ENCODE measurements at places on chromosomes 1 and 21.

DNA sequence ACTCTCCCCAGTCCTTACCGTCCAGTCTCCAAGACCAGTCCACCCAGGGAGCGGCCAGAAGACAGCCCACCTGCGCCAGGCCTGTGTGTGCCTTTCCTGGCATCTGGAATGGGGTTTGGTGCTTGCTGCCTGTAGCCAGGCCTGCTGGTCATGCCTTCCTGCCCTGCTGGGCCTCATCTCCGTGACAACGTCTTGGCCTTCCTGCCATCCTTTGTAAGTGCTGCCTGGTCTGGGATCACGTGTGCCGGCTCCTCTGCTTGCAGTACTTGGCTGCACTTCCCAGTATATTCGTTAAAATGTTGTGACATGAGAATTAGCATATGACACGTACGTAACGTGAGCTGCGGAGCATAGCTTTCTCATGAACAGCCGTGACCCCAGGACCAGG is 145.3 kb upstream of the COL6A1 start:
- DNase-seq, result no peak

GRCh38 chr1:235887676-235888075 is 21.0 kb upstream of the LYST start:
- DNase-seq, result no peak

- DNase-seq, result no peak
Observed at GRCh38 chr1:219352961-219353651, 179.4 kb downstream of the LYPLAL1 start.

GRCh38 chr21:44748621-44749020 is 37.2 kb upstream of the TSPEAR start:
- no peak for DNase-seq

DNA sequence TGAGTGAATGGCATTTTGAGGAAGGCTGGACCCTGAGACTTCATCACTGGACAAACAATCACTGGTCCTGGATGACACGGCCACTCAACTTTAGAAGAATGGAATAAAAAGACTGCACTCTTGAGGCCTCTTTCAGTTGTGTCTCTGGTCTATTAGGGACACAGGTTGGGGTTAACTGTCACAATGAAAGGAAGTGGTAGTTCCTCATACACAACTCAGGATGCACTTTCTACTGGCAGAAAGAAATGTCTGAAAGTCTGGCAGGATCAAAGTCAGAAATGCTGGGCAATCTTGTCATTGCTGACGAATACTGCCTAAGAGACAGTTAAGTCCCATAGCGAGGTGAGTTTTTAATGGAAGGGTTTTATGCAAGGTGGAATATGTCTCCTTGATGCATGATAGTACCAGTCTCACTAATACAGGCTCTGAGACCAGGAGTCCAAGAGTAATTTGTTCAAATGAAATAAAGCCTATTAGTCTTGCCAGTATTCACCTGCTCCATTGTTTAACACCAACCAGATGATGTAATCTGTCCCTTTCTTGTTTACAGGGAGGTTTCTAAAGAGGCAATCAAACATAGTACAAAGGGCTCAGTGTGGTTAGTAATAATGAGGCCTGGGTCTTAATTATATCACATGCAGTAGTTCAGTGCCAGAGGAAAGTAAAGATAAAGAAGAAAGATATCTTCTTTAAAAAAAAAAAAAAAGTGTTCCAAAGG is 11.2 kb upstream of the RRP15 start:
- no peak for DNase-seq
